ENCODE measurements at places on chromosomes 6 and 20. TPM values are rescaled to one million over a fixed set of nuclear protein-coding genes. Genes with fewer than 3 reads are reported as not detected.

- H3K4me3 ChIP-seq = peak overlapping the region; percentile 66
- H3K27me3 ChIP-seq = no peaks in the 10 kb centered on the region
- no peaks in the 10 kb centered on the region for H3K36me3 ChIP-seq
- peak overlapping the region; percentile 97 for H3K27ac ChIP-seq
- peaks cover 50% of the 10 kb centered on the region for H3K4me1 ChIP-seq
- DNase-seq = no peak
Measured at GRCh38 chr6:293193-294174, 1.2 kb downstream of the DUSP22 start.

- no peaks in the 10 kb centered on the region for H3K36me3 ChIP-seq
- H3K27me3 ChIP-seq = peaks cover 100% of the 10 kb centered on the region
- H3K27ac ChIP-seq = no peak overlapping the region
- DNase-seq = no peak
- peaks cover 34% of the 10 kb centered on the region for H3K4me1 ChIP-seq
Measured at GRCh38 chr20:62709537-62709905, 885 bp downstream of the NTSR1 start.

DNA sequence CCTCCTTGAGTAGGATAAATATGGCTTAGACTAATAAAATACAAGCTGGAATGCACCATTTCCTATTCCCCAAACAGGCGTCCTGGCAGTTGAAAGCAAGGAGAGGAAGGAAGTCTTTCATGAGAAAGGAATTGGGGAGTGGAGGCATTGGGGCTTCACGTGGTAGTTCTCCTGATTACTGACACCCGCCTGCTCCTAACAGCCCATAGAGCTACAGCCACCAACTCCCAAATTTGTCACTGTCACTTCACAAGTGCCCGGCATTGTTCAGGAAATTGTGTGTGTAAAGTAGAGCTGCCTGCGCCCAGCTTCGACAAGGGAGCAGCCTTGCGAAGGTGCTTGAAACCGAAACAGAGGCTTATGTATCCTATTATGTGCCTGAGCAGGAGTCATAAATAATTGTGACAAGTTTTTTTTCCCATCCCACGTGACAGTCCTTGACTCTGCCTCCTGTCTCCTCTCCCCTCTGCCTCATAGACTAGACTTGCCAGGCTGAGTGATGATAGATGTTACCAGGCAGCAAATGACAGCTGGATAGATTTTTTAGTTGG is 301.7 kb upstream of the ZFP64 start:
- H3K27ac ChIP-seq = peak overlapping the region; percentile 81
- no peaks in the 10 kb centered on the region for H3K27me3 ChIP-seq
- H3K36me3 ChIP-seq = no peaks in the 10 kb centered on the region
- no peak for DNase-seq
- H3K4me3 ChIP-seq = no peak overlapping the region

- H3K27me3 ChIP-seq = no peaks in the 10 kb centered on the region
- H3K4me3 ChIP-seq = no peak overlapping the region
- H3K27ac ChIP-seq = no peak overlapping the region
- H3K4me1 ChIP-seq = no peaks in the 10 kb centered on the region
- no peaks in the 10 kb centered on the region for H3K36me3 ChIP-seq
- DNase-seq = no peak
Measured at GRCh38 chr6:52125139-52125538, 37.7 kb upstream of the PKHD1 start.

DNA sequence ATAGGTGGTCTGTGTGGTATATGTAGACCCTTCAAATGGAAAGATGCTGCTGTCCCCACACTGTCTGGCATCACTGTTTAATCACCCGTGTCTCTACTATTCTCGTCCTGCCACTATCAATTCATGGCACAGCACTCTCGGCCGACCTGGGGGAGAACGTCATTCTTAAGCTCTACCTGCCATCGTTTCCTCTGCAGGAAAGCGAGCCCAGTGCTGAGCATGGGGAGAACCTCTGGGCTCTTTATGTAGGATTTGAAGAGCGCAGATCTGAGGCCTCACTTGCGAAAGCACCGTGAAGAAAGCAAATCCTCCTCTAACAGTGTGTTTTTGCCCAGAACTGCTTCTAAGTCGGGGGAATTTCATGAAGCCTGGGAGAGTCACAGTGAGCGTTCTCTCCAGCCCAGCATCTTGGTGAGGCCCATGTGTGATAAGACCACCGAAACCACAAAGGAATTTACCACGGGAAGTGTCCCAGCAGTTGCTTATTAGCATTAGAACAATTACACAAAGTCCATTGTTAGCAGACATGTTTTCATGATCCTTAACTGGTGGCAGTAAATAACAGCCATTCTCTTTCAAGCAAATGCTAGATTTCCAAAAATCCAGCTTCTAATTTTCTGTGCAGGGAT is 124.3 kb downstream of the SCML4 start:
- no peaks in the 10 kb centered on the region for H3K27me3 ChIP-seq
- H3K4me3 ChIP-seq = no peak overlapping the region
- H3K27ac ChIP-seq = no peak overlapping the region
- DNase-seq = no peak

GRCh38 chr6:169395080-169395805 is 141.6 kb upstream of the THBS2 start:
- no peaks in the 10 kb centered on the region for H3K36me3 ChIP-seq
- H3K27ac ChIP-seq = no peak overlapping the region
- H3K4me1 ChIP-seq = no peaks in the 10 kb centered on the region
- no peak overlapping the region for H3K4me3 ChIP-seq
- DNase-seq = no peak

- peak overlapping the region; percentile 68 for H3K27ac ChIP-seq
- no peak for DNase-seq
- H3K36me3 ChIP-seq = peaks cover 7% of the 10 kb centered on the region
- H3K4me1 ChIP-seq = peaks cover 70% of the 10 kb centered on the region
- H3K27me3 ChIP-seq = no peaks in the 10 kb centered on the region
Measured at GRCh38 chr6:53299331-53300005, 49.3 kb downstream of the ELOVL5 start.

GRCh38 chr20:45218636-45219035 is 2.5 kb upstream of the SEMG2 start:
- no peaks in the 10 kb centered on the region for H3K27me3 ChIP-seq
- no peak overlapping the region for H3K27ac ChIP-seq
- no peaks in the 10 kb centered on the region for H3K36me3 ChIP-seq
- no peaks in the 10 kb centered on the region for H3K4me1 ChIP-seq
- no peak for DNase-seq

DNA sequence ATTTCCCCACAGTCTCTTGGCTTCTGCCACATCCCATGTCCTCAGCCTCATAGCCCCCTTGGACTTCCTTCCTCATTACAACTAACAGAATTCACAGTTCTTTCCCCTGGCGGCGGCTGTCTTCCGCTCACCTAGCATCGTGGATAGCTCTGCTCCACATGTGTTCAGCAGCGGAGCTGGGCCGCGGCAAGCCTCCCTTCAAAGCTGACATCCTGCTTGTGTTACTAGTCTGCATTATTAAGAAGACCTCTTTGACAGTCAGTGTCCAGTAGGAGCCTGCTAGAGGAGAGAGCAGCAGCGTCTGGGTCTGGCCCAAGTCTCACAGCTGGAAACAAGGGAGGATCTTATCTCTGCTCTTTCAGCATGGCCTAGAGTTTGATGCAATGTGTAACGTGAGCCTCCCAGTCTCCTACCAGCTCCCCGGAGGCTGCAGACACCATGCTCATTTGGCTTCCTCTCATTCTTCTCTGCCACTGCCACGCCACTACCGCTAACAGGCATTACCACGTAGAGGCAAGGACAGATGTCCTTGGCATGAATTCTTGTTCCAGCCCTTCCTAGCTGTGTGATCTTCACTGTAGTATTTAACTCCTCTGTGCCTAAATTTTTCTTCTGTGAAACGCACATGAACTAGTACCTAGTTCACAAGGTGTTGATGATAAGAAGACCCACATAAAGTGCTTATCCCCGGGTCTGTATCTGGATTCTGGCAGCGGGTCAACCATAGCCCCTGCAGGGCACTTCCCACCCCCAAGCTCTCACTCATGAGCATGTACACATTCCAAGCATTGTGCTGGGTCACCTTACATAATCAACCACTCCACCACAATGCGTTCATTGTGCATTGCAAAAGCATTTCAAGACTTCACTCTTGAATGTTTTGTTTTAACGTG is 107.1 kb upstream of the BACH2 start:
- DNase-seq = no peak
- peaks cover 17% of the 10 kb centered on the region for H3K27me3 ChIP-seq
- no peaks in the 10 kb centered on the region for H3K36me3 ChIP-seq

DNA sequence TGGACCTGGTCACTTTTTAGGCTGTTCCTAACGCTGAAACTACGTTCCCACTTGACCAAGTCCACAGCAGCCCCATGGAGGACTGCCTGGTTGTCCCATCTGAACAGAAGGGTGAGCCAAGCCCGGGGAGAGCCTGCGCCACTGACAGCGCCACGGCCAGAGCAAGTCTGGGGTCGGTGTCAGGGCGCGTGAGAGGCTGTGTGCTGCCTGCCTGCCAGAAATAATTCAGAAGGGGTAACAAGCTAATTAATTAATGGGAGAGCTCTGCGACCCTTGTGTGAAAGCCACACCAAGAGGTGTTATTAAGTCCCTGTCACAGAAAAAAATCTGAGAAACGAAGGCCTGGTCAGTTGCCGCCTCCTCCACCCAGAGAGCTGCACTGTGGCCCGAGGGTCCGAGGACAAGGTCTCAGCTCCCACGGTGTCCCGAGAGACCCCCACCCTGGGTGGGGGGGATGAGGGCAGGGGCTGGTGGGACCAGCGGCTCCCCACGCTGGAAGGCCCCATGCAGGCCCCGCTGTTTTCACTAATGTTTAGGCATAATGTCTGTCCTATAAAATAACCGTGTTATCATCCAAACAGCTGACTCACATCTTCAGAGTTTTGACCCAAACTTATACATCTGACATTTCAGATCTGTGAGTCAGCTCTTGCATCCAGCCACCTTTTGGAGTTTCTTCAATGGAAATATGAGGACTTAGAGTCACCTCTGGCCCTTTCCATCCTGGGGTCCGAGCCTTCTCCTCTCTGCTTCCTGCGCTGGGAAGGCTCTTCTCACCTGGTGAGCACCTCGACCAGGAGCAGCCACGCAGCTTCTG is 58.5 kb downstream of the DLL1 start:
- no peak for DNase-seq
- peaks cover 54% of the 10 kb centered on the region for H3K27me3 ChIP-seq
- H3K27ac ChIP-seq = no peak overlapping the region
- peaks cover 15% of the 10 kb centered on the region for H3K4me1 ChIP-seq
- H3K4me3 ChIP-seq = no peak overlapping the region
- no peaks in the 10 kb centered on the region for H3K36me3 ChIP-seq

Gene SLC22A3
- total RNA-seq = 14.2 TPM

Gene ZSCAN26
- 2.4 TPM for total RNA-seq

Gene SNAP91
- total RNA-seq = not detected

Gene MOXD1
- total RNA-seq = 27.5 TPM

Gene ALDH5A1
- 4.0 TPM for total RNA-seq

Gene UNC5CL
- 1.2 TPM for total RNA-seq

Data from esophagus squamous epithelium (tissue), 5 donors.